HCT116 (cell line): ENCODE measurements at places on chromosomes 3 and 15. TPM values are rescaled to one million over a fixed set of nuclear protein-coding genes. Genes with fewer than 3 reads are reported as not detected.

DNA sequence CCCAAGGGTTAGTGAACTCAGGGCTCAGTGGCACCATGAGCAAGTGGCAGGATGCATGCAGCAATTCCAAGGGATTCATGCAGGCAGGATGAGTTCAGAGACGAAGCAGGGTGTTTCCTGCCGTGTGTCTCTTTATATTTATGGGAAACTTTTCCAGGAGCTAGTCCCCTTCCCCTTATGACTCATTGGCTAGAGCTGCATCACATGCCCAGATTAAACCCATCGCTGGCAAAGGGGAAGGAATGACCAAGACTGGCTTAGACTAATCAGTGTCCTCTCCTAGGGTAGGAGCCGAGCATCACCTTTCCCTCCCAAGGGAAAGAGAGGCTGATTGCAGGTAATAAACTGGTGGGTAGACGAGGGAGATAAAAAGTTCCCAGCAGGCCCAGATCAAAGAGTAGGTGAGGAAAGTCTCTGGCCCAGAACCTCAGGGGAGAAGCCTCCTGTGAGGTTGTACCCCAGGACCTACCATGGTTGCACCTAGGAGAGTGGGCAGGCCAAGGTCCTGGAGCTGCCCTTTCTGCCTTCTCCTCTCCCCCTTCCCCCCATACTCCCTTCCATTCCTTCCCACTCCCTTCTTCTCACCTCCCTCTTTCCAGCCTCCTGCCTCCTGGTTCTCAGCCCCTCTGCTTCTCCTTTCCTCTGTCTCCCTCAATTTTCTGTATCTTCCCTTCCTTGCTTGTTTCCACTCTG is 67.8 kb upstream of the ITGA11 start:
- no peak for DNase-seq

DNA sequence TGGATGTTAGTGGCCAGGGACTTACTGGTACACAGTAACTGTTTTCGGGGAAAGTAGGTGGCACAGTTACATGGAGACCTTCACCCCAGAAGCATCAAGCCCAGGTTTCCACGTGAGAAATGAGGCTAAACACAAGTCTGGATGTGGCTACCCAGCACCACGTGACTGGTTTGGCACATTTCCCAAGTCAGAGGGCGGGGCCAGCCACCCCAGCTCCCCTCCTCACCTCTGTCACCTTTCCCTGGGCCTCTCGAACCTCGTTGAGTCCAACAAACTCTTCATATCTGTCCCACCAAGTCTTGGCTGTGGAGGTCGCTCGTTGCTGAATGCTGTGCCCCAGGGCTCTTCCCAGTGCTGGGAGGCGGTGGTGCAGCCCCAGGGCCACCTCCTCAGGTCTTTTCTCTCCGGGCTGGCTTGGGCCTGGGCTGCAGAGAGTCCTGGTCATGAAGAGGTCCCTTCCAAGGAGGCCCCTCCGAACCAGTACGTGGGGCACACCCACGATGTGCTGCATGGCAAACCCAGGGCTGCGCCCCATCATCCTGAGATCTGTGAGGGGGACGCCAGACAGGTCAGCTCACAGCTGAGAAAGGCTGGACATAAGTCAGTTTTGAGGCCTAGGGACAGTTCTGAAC is 4.8 kb upstream of the PLXNB1 start:
- no peak for DNase-seq

- DNase-seq: no peak
Observed at GRCh38 chr3:18215639-18216038, 209.5 kb downstream of the SATB1 start.

GRCh38 chr3:149657321-149657925 is 402 bp downstream of the WWTR1 start:
- DNase-seq: no peak

Gene SOX14
- not detected for total RNA-seq

Gene MORC1
- not detected for total RNA-seq
